ENCODE measurements at places on chromosomes 3 and 15.

GRCh38 chr3:194976874-194977273, 291.2 kb downstream of the FAM43A start:
- DNase-seq, result no peak

DNA sequence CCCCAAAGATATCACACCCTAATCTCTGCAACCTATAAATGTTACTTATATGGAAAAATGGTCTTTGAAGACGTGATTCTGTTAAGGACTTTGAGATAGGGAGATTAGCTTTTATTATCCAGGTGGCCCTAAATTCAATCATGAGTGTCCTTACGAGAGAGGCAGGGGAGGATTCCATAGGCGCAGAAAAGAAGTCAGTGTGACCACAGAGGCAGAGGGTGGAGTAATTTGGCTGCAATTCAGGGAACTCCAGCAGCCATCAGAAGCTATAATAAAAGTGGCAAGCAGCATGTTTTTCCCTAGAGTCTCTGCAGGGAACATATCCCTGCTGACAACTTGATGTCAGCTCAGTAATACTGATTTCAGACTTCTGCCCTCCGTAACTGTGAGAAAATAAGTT, 315.2 kb upstream of the ROBO2 start:
- DNase-seq, result no peak

- no peak for DNase-seq
Observed at GRCh38 chr3:179373938-179374337, 26.4 kb downstream of the MFN1 start.

- no peak for DNase-seq
Observed at GRCh38 chr3:149417174-149417573, 39.7 kb upstream of the TM4SF1 start.

DNA sequence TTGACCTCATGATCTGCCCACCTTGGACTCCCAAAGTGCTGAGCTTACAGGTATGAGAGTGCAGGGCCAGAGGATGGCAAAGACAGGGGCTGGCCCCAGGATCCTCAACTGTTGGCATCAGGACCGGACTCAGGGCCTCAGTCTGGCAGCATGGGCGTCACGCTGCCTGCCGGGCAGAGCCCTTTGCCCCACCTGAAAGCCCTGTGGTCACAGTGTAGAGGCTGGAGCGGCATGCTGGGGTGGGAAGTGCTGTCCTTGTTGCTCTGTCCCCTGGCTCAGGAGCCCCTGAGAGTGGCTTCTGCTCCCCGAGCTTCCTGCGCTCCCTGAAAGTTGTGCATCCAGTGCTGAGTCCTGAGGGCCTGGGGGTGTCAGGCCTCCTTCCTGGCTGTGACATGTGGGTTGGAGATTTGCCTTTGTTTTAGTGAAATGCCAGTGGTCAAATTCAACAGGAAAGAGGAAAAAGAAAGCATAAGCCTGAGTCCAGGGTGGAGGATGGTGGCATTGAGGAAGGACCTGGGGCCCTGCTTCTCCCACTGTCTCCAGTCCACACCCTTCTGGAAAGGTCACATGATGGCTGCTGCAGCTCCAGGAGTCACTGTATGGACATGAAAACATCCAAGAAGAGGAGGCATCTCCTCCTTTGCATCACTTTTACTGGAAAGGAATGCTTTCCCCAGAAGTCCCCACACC, 147.2 kb downstream of the OR4M2 start:
- no peak for DNase-seq

Data from stimulated activated CD8-positive, alpha-beta memory T cell treated with anti-CD3 and anti-CD28 coated beads, Interleukin-4, amount 100 ng/mL, for 1 hour (primary cell).